T1000 (cell line): ENCODE measurements at places on chromosomes 6 and 20.

DNA sequence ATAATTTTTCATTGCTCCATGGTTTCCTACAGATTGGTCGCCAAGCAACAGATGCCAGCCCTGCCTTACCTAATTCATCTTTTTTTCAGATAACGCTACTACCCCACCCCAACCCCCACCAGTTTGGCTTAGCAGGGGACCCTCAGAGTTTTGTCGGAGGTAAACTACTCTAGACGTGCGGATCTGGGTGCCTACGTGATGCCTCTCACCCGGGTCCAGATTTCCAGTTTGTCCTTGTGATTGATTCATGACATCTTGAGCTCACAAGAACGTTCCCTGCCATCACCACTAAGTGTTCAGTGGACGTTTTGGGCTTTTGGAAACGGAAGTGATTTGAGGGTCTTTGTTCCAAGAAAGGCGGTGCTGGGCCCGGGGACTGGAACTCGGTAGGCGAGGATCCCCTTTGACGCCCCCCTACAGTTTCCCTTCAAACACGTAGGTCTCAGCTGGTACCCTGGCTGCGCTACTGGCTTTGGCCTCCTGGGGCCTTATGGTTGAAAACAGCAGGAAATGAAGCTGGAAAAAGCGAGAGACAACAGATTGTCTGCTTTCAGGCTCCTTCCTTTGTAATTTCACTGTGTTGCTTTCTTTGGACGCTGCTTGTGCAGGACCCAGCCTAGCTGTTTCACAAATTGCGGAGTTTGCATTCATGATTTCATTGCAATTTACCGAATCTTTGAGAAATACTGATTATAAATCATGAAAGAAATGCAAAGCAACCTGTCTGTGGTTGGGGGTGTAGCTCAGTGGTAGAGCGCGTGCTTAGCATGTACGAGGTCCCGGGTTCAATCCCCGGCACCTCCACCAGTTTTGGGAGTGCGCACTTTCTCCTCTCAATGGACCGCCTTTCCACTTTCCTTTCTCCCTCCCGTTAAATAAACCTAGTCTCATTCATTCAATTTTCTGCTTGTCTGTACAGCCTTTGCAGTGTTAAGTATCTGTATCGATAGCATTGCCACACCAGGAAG lies 81.0 kb downstream of the GPX5 start:
- no peak for DNase-seq

DNA sequence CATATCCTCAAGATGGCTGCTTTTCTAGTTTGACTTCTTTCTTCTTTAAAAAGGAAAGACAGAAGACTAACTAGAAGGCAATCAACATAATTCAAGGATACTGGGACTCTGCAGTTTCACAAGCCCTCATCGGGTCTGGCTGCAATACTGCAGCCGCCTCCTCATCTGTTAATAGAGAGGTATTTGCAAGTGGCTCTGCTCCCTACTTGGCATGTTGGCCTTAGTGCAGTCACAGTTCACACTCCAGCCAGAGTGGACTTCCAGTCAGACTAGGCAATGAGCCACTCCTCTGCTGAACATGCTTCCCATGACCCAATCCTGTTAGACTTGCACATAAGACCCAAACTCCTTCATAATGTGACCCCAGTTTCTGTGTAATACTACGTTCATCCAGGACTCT lies 141.9 kb upstream of the ENPP5 start:
- DNase-seq, result no peak

DNA sequence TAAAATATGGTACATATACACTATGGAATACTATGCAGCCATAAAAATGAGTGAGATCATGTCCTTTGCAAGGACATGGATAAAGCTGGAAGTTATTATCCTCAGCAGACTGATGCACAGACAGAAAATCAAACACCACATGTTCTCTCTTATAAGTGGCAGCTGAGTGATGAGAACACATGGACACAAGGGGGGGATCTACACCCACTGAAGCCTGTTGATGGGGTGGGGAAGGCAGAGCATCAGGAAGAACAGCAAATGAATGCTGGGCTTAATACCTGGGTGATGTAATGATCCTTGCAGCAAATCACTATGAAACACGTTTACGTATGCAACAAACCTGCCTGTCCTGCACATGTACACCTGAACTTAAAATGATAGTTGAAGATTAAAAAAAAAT lies 71.3 kb downstream of the MANEA start:
- DNase-seq, result no peak

- DNase-seq, result no peak
Observed at GRCh38 chr6:81148751-81149150, 603.7 kb downstream of the TENT5A start.

DNA sequence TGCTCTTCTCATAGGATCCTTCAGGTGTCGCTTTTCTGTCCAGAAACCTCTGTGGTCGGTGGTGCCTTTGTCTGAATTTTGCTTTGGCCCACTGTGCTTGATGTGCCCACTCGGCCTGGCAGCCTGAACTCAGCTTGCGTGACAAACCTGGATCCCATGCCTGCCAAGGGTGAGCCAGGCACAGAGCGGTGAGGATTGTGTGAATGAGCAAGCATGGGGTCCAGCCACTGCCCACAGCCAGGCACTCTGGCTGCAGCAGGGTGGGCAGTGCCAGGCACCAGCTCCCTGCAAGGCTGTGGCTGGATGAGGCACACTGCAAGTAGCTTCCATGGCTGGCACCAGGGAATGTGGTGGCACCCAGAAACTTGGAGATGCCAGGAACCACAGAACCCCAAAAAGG lies 110.3 kb downstream of the THEMIS start:
- DNase-seq, result no peak

DNA sequence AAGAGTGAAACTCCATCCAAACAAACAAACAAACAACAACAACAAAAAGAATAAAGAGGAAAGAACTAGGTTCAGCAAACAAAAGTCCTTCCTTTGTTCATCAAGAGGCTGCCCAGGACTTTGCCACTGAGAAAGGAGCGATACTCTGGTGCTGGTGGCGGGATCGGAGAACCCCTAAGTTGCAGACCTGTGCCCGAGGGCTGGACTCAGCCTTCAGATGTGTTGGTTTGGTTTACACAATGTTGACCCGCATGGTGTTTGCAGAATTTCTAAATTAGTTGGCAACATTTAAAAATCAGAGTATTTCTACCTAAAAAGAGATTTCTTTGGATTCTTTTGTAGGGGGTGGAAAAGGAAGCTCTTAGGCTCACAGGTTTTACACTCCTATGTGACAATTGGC lies 42.5 kb downstream of the TRAM2 start:
- DNase-seq, result no peak

- no peak for DNase-seq
Observed at GRCh38 chr20:51513545-51513944, 29.0 kb downstream of the NFATC2 start.

- DNase-seq, result no peak
Observed at GRCh38 chr6:7139835-7140470, 32.2 kb downstream of the RREB1 start.

DNA sequence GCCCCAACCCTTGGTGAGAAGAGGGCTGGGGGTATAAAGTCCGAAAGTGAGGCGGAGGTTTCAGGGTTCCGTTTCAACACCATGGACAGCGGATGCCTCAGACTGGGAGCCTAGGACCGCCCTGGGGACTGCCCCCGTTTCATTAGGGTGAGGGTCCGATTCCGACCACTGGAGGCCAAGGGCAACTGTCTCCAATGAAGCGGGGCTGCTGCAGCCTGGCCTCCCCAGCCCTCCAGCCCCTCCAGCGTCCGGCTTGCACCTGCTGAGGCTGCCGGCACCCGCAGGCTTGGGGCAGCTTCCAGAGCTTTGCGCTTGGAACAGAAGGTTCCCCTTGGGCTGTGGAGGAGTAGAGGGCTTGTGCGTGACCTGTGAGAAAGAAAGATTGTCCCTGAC lies 39.9 kb downstream of the YTHDF1 start:
- DNase-seq, result no peak

DNA sequence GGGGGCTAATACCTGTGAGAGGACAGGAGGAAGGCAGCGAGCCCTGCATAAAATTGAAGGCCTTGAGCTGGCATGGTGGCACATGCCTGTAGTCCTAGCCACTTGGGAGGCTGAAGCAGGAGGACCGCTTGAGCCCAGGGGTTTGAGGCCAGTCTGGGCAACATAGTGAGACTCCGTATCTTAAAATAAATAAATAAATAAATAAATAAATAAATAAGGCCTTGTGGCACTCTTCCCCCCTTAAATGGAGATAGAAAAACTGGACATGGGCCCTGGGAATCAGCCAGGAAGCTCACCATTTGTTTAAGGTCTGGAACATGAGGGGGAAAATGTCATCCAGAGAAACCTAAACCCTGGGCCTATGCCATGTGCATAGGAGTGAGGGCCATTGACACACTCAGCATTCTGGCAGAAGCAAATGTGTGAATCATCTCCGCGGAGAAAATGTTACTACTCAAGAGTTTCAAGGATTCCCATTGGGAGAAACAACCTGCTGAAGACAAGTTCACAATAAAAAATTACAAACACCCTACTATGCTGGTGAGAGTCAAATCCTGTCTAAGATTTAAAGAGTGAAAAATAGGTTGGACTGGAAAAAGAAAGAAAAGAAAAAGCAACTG lies 51.9 kb upstream of the UBR2 start:
- no peak for DNase-seq

- no peak for DNase-seq
Observed at GRCh38 chr6:117908246-117909068, 1.4 kb downstream of the SLC35F1 start.

- peak; percentile 12 for DNase-seq
Observed at GRCh38 chr6:99334526-99335127, 14.8 kb downstream of the FAXC start.

- DNase-seq, result no peak
Observed at GRCh38 chr6:164216368-164216767, 801.9 kb downstream of the QKI start.

DNA sequence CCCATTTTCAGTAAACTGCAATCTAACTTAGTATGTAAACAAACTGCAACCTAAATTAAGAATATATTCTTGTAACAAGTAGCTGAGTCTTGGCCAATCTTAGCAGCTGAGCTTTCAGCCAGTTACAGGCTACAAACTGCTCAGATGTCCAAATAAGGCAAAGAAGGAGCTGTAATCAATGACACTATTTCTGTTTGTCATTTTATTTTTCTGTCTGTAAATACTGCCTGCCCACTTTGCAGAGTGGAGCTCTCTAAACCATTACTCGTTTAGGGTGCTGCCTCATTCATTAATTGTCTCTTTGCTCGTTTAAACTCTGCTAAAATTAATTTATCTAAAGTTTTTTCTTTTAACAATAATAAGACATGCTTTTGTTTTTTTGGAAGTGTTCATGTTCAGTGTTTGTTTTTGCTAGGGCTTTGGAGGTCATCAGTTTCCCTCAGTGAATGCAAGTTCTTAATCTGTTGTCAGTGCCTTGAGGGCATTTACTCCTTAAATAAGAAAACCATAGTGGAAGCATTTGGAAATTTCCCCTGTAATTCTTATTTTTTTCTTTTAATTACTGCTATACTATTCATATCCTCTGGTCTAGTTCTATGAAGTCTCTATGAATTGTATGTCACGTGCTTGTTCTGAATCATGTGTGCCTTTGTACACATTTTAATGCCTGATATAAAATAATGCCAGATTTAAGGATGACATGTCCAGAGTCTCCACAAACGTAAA lies 3.6 kb upstream of the PRL start:
- no peak for DNase-seq

- DNase-seq, result no peak
Observed at GRCh38 chr6:82216549-82216948, 31.0 kb downstream of the IBTK start.

GRCh38 chr20:40159276-40159675 lies 529.8 kb downstream of the MAFB start:
- no peak for DNase-seq

GRCh38 chr20:1490643-1491195 lies 501 bp downstream of the SIRPB2 start:
- DNase-seq, result no peak

GRCh38 chr6:44003345-44004061 lies 123.7 kb downstream of the MRPL14 start:
- no peak for DNase-seq

- DNase-seq, result no peak
Observed at GRCh38 chr6:156563714-156564113, 213.5 kb upstream of the ARID1B start.

- DNase-seq, result no peak
Observed at GRCh38 chr6:160737934-160738333, 35.9 kb downstream of the PLG start.

DNA sequence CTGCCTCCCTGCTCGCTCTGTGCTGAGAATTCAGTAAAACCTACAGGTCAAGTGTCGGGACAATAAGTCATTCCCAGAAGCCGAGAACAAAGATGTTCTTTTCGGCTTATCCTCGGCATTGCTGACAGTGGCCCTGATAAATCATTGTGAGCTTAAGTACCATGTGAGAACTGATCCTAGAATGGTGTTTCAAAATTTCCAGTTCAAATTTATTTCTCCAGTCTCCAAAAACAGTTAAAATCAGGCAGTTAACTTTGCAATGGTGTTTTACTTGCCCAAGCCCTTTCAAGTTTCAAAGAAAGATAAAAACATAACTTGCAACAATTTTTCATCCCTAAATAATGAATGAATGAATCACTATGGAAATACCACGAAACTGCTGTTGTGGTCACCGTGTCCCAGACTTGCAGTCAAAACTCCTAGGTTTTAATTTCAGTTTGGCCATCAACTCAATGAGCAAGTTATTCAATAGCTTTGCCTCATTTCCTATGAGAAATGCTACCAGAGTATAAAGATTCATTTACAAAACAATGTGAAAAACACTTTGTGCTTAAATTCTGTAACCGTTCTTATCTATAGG lies 4.3 kb downstream of the ATP5F1E start:
- no peak for DNase-seq

DNA sequence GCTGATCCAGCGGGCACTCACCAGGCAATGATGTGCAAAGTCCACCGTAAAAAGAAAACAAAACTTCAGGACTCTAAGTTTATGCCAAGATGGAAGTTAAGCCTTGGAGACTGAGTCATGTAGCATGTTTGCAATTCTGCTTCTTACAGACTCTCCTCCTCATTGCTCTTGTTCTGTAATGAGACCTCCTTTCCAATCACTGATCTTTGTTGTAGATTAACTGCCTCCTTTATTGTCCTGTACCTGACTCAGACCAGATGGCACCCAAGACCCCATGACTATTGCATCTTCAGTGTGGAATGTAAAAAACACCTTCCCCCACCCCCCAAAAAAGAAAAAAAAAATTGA lies 11.2 kb downstream of the NEU1 start:
- no peak for DNase-seq

DNA sequence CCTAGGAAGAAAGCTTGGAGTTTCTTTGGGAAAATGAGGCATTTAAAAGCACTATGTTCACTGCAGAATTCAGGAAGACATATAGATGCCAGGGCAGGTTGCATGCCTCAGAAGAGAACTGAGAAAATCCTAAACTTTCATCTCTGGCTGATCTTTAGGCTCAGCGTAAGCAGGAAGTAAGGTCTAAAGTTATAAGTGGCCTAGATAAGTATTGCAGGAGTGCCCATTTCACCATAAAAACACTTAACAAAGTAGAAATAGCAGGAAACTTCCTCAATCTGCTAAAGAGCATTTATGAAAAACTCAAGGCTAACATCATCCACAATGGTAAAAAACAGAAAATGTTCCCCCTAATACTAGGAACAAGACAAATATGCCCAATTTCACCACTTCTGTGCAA lies 320.3 kb downstream of the BMP2 start:
- no peak for DNase-seq

- DNase-seq, result no peak
Observed at GRCh38 chr6:46921059-46921458, 679 bp downstream of the ADGRF5 start.

- no peak for DNase-seq
Observed at GRCh38 chr20:8116067-8116811, 15.8 kb upstream of the PLCB1 start.
